ENCODE measurements at places on chromosomes 3 and 15.

- DNase-seq, result no peak
Measured at GRCh38 chr3:192244591-192244990, 482.8 kb downstream of the FGF12 start.

- DNase-seq, result no peak
Measured at GRCh38 chr3:173614522-173614921, 217.0 kb downstream of the NLGN1 start.

GRCh38 chr15:51460796-51461195 is 119.3 kb downstream of the GLDN start:
- no peak for DNase-seq

DNA sequence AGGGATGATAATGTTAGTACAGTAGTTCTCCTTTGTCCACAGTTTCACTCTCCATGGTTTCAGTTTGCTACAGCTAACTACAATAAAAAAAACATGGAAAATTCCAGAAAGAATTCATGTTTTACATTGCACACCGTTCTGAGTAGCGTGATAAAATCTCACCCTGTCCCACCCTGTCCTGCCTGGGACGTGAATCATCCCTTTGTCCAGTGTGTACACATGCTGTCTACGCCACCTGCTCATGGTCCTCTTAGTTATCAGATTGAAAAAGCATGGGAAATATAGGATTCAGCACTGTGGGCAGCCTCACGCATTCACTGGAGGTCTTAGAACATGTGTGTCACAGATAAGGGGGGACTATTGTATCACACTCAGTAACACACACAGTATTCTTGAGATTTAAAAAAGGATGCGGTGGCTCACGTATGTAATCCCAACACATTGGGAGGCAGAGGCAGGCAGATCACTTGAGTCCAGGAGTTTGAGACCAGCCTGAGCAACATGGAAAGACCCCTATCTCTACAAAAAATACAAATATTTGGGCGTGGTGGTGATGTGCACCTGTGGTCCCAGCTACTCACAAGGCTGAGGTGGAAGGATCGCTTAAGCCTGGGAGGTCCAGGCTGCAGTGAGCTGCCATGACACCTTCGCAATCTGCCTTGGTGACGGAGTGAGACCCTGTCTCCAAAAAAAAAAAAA is 8.7 kb upstream of the FLNB start:
- no peak for DNase-seq

- no peak for DNase-seq
Measured at GRCh38 chr15:27576576-27576975, 522.5 kb downstream of the OCA2 start.

- DNase-seq, result no peak
Measured at GRCh38 chr3:171980578-171981270, 58.7 kb upstream of the FNDC3B start.

DNA sequence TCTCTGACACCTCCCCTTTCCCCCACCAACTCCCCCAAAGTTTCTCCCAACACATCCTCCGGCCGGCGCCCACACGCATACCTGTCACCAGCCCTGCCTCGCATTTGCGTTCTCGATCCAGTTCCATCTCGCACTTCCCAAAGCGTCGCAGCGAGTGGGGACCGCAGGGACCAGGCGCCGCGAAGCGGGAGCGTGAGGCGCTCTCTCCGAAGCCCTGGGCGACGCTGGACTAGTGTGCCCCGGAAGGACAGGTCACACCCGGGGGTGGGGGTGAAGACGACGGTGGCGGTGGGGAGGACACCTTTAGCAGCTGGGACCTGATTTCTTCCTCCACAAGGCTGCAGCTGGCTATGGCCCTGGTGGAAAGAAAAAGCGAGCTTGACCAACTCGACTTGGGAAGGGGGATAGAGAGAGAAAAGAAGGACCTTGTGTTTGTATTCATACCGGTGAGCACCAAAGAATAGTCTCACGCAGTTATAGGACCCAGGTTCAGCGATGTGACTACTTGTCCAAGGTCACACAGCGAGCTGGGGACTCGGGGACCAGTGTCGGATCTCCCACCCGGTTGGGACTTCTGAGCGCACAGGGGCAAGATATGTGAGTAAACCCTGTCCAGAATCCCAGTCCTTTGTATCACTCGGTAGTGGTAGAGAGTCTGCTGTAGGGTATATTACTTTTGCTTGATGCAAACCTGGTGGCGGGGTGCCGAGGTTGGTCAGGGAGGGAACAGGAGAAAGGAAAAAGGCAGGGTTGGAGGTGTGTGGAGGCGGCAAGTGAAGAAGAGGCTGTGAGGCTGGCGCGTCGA is 607 bp upstream of the GHSR start:
- DNase-seq, result no peak

DNA sequence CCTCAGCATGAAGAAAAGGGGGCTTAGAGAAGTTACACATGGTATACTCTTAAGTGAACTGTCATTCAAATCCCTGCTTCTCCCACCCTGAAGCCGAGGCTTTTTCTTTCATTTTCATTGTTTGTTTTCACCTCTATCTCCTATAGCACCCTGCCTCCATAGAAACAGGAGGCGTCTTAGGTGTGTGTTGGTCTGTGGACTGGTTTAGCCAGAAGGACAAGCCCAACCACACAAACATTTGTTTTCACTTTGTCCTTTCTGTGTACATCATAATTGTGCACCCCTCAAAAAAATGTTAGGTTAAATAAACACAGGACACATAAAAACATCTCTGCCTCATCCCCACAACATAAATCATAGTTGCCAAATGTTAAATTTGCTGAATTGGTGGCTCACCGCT is 73.3 kb upstream of the UBE2E2 start:
- DNase-seq, result no peak

- no peak for DNase-seq
Measured at GRCh38 chr3:17481116-17481515, 261.3 kb downstream of the TBC1D5 start.

DNA sequence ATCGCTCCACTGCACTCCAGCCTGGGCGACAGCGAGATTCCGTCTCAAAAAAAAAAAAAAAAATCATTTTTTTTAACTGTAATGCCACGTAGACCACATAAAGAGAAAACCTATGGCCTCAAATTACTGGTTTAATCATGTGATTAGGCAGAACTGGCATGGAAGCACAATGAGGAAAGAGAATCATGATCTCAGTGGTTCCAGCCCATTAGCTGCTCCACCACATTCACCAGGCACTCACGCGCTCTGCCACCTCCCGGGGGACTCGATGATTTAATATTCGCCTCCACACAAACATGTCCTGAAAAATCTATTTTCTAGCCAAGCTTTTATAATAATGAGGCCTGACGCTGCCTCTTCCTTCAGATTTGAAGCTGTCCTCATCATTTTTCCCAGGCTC is 204.7 kb downstream of the TBL1XR1 start:
- no peak for DNase-seq

DNA sequence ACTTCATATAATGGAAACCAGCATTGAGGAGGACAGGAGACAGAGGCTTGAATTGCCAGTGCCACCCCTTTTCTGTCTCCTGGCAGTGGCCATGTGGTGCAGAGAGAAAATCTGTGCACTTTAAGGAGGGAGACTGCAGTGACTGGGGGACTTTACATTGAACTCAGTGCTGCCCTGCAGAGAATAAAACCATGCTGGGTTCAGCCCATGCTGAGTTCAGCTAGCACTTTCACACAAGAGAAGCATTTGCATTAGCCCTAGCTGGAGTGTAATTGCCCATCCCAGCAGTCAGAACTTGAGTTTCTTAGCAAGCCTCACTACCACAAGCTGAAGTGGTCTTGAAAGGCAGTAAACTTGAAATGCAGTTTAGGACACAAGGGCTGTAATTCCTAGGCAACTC is 677.5 kb downstream of the ZPLD1 start:
- DNase-seq, result no peak

DNA sequence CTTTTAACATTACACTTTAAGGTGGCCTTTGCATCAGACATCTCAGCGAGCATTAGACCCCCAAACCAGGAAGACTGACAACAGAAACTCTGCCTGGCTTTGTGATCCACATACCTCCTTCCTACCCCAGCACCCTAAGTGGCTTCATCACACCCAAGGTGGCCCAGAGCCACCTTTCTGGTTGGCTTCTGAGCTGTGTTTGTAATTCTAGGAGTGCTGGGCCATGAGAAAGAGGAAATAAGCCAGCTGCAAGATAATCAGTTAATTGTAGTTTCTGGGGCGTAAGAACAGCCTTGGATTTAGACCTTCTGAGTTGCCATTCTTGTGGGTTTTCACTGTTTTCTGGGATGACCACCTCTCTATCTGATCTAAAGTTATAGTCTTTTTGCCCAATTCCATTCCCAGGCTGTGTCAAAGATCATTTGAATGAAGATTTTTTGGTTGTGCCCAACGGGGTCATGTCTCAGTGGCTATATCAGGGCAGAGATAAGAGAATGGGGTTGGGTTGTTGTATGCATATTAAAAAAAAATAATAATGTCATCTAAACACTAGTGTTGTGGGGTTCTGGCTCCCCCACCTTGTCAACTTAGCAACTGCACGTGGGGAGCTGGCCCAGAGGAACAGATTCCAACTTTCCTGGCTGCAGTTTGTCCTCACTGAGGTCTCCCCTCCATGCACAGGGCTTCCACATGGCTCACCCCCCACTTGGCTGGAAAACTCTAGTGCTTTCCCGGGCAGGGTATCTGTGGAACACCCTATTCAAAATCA is 234.8 kb upstream of the WNT5A start:
- DNase-seq, result no peak

GRCh38 chr3:169931747-169932520 is 20.6 kb downstream of the SAMD7 start:
- no peak for DNase-seq

- DNase-seq, result no peak
Measured at GRCh38 chr3:188720636-188721035, 451.1 kb upstream of the TPRG1 start.

GRCh38 chr3:17047894-17048293 is 163.1 kb downstream of the PLCL2 start:
- DNase-seq, result no peak

DNA sequence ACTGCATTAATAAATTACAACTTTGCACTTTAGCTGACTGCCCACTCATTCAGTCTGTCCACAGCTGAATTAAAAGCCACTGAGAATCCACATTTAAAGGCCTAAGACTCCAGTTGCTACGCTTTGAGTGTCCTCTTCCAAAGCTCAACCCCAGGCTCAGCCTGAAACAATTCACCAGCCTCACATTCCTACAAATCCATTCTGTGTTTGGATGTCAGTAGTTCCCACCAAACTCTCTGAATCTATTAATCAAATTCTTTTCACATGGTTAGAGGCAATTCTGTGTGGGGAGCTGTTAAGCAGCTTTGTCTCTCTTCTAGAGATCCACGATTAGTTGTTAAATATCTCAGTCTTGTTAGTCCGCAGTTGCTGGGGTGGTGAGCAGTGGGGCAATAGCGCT is 116.8 kb upstream of the UBE2E2 start:
- no peak for DNase-seq

DNA sequence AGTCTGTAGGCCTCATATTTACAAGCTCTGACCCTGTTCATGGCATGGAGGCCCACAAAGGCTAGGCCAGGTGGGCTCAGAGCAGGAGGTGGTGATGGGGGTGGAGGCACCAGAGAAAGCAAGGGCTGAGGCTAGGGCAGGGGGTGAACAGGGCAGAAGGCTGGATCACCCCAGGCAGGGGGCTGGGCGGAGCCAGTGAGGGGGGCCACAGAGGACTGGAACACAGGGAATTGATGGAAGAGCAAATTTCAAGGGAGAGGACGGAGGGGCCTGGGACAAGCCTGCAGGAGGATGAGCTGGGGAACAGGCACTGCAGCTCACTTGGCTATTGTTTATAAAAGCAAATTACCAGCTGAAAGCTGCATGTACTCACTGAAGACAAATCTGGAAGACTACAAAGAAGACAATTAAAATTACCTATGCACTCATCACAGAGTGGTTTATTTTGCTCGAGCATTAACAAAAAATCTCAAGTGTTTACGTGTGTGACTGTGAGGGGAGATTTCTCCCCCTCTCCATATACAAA is 11.0 kb downstream of the TNFAIP8L3 start:
- DNase-seq, result no peak

- no peak for DNase-seq
Measured at GRCh38 chr15:91192690-91193377, 92.8 kb downstream of the SV2B start.

- no peak for DNase-seq
Measured at GRCh38 chr15:40684381-40684780, 10.6 kb upstream of the RAD51 start.

DNA sequence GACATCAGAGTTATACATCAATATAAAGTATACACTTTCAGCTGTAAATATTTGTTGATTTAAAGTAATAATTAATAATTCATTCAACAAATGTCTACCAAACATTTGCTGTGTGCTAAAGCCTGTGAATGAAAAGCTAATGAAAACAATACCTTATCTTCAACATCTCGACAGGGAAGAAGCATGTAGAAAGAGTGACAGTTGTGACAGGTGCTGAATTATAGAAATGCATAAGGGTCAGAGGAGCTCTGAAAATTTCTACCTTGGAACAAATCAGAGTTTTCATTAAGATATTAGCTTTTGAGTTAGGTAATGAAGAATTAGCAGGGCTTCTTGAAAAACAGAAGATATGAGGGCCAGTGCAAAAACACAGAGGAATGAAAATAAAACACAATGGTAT is 739.2 kb downstream of the VGLL3 start:
- DNase-seq, result no peak

- no peak for DNase-seq
Measured at GRCh38 chr3:170421111-170421641, 2.5 kb downstream of the CLDN11 start.

GRCh38 chr15:85642693-85643066 is 152.0 kb downstream of the KLHL25 start:
- DNase-seq, result no peak

Data from type B pancreatic cell (in vitro differentiated cells).